ENCODE measurements at places on chromosomes 3 and 15.

DNA sequence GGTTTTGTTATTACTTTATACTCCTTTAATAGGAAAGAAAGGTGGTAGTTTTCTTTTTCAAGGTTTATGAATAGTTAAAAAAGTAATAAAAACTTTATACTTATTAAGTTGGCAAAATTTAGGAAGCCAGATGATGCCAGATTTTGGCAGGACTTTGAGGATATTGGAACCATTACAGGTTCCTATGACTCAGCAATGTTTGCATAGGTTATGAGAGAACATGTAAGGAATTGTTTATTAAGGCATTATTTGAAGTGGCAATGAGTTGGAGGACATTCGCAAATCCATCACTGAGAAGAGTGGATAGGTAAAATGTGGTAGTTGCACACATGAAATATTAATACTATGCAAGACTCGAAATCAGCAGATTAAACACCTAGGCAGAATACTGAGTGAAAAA is 29.9 kb downstream of the CDAN1 start:
- no peak for DNase-seq

GRCh38 chr3:122572940-122573412 is 4.5 kb upstream of the PARP15 start:
- no peak for DNase-seq

DNA sequence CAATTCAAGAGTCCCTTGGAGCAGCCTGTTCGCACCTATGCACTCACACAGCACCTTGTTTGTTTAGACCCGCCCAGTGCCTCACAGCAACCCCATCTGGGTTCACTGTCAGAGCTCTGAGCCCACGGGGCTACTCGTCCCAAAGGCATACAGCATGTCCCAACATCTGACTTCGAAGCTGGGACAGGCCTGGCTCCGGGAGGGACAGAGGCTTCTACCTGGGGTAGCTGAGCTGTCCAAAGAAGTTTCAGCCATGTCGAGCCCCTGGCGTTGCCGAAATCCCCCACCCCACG is 28.6 kb upstream of the CYP11A1 start:
- DNase-seq: no peak

DNA sequence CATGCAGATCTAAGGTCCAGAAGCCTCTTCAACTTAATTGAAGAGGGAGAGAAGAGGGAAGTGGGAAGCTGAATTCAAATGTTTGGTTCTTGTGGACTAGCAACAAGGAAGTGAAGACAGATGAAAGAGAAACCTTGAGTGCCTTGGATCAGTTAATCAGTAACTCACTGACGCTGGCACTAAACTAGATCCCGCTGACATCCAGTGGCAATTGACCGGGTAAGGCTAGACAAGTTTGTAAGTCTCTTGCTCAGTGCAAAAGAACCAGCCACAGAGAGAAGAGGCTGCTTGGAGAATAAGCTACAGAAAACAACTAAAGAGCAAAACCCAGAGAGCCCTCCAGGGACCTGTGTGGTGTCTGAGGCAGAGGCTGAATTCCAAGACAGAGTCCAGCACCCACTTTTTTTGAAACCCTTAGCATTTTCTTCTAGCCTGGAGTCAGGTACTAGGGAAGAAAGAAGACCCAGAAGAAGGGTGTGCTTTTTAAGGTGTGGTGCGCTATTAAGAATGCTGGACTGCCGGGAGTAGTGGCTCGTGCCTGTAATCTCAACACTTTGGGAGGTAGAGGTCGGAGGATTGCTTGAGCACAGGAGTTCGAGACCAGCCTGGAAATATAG is 6.9 kb downstream of the PLCH1 start:
- DNase-seq: no peak

- no peak for DNase-seq
Observed at GRCh38 chr3:37813403-37813802, 48.3 kb upstream of the CTDSPL start.

DNA sequence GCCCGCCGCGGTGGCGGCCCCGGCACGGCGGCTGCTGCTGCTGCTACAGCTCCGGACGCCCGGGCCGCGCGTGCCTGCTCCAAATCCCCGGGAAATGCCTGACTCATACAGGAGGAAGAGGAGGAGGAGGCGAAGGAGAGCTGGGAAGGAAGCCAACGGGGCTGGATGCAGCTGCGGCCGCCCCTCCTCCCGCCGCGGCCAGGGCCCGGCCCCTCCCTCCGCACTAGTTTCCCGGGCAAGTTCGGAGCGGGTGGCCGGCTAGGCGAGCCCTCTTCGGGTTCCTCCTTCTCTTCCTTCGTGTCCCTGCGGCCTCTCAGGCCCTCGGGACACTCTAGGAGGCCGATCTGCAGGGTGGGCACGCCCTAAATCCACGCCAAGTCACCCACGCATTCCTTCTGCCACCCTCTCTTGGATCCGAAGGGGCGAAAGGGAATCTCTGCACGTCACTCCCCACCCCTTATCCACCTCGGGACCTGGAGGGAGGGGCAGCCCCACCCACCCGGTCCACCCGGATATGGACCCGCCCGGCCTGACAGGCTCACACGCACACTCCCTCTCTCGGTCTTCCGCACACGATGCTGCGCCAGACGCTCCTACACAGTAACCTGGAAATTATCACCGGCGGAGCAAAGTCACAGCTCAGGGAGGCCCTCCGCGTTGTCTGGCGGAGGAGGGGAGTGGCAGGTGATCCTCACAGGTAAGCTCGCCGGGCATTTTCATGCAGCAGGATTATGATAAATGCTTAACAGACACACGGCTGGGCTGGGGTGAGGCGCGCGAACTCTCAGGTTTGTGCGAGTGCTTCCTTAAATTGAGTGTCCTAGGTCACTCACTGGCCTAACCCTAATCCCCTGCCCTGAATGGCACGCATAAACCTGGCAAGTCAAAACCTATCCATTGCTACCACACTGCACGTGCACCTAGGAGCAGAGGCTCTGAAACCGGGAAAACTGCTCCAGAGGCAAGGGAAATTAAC is at the start of the genes OSBPL10 and ZNF860:
Gene OSBPL10, minus strand, starts transcription at position 57 of the 976 bp plus-strand sequence. CDS start 83 bp downstream, outside the sequence.
Gene ZNF860, plus strand, starts transcription at position 545 of the 976 bp plus-strand sequence. CDS start 7,330 bp downstream, outside the sequence.
- DNase-seq: no peak

- DNase-seq: no peak
Observed at GRCh38 chr15:81091889-81092558, 42.0 kb upstream of the CFAP161 start.

DNA sequence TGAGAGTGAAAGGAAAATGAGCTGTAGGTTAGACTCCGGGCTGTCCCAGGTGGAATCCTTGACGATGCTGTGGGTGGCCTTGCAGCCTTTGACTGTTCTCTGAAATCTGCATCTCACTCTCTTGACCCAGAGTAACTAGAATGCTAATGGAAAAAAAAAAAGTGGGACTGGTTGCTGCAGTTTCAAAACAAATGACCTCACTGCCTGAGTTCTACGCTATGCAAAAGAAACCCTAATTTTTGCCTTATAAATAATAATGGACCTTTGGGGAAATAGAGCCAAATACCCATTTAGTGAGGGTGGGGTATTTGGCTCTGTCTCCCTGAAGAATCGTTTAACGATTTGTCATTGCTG is 309.7 kb upstream of the C2CD4B start:
- DNase-seq: no peak

GRCh38 chr3:126364130-126364695 is 7.0 kb upstream of the KLF15 start:
- DNase-seq: no peak

DNA sequence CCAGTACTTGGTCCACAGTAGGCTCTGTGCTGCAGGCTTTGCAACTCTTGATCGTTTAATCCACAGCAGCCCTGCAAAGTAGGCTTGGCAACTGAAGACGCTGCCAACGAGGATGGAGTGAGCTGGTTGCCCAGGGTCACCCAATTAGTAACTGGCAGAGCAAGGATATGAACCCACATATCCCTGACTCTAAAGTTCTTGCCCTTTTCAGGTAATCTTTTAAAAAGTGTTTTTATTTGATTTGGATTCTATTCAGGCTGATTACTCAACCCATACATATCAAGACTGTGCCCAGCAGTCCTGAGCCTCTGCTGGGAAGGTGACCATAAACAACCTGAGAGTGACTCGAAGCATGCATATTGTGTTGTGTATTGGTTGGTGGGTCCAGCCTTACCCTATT is 50.3 kb downstream of the PSMD6 start:
- no peak for DNase-seq

- no peak for DNase-seq
Observed at GRCh38 chr3:42802876-42803413, 1.3 kb downstream of the HIGD1A start.

- DNase-seq: no peak
Observed at GRCh38 chr3:52132041-52132440, 22.2 kb downstream of the POC1A start.

DNA sequence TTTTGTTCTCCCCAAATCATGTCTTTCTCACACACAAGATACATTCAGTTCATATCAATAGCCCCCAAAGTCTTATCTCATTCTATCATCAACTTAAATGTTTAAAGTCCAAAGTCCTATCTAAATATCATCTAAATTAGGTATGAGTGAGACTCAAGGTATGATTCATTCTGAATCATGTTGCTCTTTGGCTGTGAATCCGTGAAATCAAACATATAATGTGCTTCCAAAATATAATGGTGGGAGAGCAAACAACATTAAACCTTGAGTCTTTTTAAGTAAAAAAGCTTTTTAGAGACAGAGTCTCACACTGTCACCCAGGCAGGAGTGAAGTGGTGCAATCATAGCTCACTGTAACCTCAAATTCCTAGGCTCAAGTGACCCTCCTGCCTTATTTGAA is 139.1 kb downstream of the SAMMSON start:
- DNase-seq: no peak

GRCh38 chr15:46442184-46442583 is 807.4 kb downstream of the SQOR start:
- DNase-seq: no peak

DNA sequence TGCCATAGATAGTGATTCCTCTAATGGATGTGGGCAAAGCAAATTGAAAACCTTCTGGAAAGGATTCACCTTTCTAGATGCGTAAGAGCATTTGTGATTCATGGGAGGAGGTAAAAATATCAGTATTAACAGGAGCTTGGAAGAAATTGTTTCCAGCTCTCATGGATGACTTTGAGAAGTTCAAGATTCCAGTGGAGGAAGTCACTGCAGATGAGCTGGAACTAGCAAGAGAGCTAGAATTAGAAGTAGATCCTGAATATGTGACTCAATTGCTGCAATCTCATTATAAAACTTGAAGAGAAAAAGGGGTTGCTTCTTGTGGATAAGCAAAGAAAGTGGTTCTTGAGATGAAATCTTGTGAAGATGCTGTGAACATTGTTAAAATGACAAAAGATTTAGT is 88.0 kb upstream of the ACKR4 start:
- no peak for DNase-seq

DNA sequence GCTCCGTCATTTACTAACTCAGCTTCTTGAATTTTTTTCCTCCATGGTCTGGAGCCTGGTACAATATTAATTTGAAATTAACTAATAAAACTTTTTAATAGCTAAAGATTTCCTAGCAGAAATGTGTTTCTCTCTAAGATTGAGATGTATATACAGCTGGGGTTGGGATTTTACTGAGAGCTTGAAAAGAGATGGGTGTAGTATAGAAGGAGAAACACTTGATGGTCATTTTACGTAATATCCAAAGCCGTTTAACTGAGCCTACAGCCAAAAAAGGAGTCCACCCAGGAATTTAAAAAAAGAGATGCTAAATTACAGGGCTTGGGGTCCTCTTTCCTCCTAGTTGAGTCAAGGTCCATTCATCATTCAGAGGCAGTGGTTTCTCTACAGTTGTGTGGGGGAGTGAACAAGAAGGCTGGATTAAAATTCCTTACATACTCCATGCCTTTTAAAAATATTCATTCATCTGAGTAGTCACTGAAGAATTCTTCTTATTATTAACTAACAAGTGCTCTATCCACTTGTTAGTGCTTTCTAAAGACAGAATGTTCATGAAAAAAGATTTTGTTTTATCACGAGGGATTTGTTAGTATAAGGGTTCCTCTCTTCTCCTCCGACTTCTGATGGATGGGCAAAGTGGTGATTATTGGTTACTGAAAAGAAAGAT is 255.3 kb upstream of the IL12A start:
- DNase-seq: no peak

GRCh38 chr3:63931290-63931689 is 19.1 kb upstream of the SCAANT1 start:
- DNase-seq: no peak

GRCh38 chr3:31918179-31919150 is 62.6 kb downstream of the OSBPL10 start:
- no peak for DNase-seq

- DNase-seq: no peak
Observed at GRCh38 chr15:88788816-88789215, 14.4 kb upstream of the ACAN start.

DNA sequence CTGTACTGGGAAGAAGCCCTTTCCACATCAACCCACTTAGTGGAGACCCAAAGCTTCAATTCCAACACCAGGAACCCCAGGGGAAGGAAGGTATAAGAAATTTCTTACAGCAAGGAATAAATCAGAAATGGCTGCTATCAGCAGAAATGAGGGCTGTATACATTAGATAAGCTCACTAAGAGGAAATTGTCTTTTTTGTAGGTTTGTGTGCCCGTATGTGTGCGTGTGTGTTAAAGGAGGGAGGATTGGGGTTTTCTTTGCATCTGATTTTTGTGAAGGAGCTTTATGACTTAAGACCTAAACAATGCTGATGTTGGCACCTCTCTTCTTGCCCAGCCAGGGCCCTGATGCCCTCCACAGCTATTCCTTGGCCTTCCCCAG is 18.6 kb downstream of the ARRDC4 start:
- DNase-seq: no peak

DNA sequence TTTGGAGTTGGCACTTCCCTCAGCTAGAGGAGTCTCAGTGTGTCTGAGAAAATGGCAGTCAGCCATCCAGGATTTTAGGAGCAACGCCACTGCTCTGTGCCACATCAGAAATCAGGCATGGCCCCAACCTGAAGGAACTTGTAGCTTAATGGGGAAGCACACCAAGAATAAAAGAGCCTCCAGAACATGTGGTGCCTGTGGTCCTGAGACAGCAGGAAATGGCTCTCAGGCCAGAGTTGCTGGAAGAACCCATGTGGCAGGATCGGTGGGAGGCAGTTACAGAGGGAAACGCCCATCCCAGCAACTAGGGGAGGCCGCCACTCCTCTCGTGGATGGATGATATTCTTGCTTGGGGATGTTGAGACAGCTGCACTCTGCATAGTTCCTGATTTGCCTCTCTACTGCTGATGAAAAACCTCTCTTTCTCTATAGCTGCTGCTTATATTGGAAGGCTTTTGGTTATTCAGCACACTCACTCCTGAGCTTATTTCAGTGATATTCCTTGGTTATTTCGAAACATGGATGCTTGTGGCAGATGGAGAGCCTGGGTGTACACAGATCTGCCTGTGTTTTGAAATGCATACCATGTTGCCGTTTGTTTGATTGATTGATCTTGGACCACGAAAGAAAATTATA is 52.4 kb downstream of the KLHL25 start:
- peak; percentile 67 for DNase-seq

DNA sequence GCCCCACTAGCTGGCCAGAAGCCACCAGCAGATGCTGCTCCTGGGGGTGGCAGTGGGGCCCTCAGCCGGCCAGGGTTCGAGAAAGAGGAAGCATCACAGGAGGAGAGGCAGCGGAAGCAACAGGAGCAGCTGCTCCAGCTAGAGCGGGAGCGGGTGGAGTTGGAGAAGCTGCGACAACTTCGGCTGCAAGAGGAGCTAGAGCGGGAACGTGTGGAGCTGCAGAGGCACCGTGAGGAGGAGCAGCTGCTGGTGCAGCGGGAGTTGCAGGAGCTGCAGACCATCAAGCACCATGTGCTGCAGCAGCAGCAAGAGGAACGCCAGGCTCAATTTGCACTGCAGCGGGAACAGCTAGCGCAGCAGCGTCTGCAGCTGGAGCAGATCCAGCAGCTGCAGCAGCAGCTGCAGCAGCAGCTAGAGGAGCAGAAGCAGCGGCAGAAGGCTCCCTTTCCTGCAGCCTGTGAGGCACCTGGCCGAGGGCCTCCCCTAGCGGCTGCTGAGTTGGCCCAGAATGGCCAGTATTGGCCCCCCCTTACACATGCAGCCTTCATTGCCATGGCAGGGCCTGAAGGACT is 17.5 kb upstream of the APEH start:
- DNase-seq: peak; percentile 18

Measured in NCI-H1694 (cell line).